Muscle of back (tissue), 13 donors: ENCODE measurements at places on chromosomes 2 and 18.

- DNase-seq = no peak
Observed at GRCh38 chr2:57890464-57890863, 156.1 kb upstream of the VRK2 start.

GRCh38 chr2:144015655-144016245 lies 504.2 kb downstream of the ZEB2 start:
- DNase-seq = peak; percentile 80

DNA sequence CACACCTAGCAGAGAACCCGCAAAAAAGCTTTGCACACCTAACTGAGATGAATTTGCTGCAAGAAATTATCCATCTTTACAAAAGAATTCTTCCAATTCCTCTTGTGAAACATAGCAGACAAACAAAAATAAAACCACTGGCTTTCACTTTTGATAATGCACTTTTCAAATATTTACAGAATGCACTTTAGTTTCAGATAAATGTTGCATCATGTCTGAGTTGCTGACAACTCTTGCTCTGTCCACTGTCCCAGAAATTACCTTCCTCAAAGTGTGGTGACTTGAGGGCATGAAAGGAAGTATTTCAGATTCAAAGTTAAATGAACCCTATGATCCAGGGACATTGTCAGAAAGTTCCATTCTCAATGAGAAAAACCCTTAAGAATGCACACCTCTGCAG lies 256.2 kb upstream of the PARD3B start:
- DNase-seq = no peak

DNA sequence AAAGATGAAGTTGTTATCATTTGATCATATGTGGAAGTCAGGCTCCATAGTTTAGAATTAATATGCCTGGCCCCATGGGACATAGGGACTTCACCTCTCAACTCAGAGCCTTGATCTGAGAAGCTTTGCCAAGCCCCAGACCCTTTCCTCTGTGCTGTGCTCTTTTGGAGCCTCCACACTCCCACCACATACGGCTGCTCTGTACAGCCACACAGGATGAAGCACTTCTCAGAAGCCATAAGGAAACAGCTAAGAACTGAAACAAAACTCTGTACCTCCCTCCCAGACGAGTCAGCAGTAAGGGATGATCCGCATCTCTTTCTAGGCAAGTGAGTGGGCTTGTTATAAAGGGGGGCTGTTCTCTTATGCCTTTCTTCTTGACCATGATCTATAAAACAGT lies 66.5 kb downstream of the CAB39 start:
- no peak for DNase-seq

GRCh38 chr2:120360307-120360855 lies 14.4 kb downstream of the INHBB start:
- DNase-seq = no peak

- DNase-seq = peak; percentile 14
Observed at GRCh38 chr2:142716463-142717242, 160.8 kb upstream of the KYNU start.

GRCh38 chr2:240457223-240458043 lies 22.0 kb downstream of the GPC1 start:
- DNase-seq = no peak

- DNase-seq = no peak
Observed at GRCh38 chr18:59219672-59220163, at the start of gene GRP. Gene GRP, plus strand, starts transcription at chr18:59220158. Its CDS starts 108 bp downstream, at chr18:59220266.

DNA sequence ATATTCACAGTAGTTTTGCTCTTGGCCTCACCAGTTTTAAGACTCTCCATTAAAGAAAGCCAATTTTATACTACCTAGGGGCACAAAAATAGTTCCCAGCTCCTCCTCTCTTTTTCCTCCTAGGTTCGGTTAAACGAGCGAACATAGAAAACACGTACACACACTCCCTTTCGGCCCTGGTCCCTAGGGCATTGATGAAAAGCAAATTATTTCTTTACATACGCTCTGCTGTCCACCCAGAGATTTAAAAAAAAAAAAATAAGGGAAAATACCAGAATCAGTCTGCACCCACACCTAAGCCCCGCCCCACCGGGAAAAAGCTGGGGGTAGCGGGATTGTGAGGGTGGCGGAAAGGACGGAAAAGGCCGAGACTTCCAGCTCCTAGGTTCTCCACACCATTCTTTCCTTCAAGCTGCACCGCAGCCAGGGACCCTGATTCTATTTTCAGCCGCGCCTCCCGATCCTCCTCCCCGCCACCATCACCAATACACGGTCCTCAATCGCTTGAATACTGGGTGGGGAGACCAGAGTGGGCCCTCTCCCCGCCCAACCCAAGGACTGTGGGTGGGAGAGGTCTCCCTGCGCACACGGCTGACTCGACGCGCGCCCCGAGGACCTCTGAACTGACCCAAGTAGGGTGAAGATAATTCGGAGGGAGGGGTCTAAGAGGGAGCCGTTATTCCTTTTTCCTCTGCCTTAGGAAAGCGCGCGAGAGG lies 769 bp downstream of the ATF2 start:
- DNase-seq = no peak

DNA sequence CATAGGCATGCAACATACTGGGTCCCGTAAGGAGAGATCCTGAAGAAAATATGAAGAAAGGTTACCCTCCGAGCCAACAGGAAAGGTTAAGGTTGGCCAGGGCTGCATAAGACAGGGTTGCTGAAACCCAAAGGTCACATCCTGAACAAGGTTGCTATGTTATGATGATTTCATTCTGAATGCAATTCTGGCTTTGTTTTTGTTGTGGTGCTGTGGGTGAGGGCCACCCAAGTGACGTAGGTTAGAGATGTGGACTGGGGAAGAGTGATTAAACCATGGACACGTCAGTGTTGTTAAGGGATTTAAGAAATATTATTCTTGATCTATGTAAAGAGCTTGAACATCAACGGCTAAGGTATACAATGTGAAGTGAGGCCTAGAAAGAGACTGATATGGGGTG lies 60.0 kb downstream of the ZEB2 start:
- DNase-seq = no peak

DNA sequence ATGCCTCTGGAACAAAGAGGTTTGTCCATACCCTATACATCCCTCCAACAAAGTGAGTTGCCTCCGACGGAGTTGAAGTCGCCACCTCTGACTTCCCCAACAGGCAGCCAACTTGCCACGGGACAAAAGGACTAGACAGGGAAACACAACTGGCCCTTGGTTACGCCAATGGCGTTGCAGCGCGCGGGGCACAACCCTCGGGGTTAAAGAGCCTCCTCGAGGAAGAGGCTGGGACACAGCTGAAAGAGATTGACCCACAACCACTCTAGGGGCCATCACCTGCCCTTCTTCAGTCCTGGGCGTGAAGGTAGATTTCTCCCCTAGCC lies 545 bp downstream of the GTF3C2 start:
- DNase-seq = no peak

- no peak for DNase-seq
Observed at GRCh38 chr2:215361876-215362561, 50.2 kb downstream of the ATIC start.

GRCh38 chr2:220795705-220796104 lies 776.4 kb downstream of the EPHA4 start:
- no peak for DNase-seq

GRCh38 chr2:79944205-79944604 lies 360.3 kb downstream of the LRRTM1 start:
- DNase-seq = no peak

DNA sequence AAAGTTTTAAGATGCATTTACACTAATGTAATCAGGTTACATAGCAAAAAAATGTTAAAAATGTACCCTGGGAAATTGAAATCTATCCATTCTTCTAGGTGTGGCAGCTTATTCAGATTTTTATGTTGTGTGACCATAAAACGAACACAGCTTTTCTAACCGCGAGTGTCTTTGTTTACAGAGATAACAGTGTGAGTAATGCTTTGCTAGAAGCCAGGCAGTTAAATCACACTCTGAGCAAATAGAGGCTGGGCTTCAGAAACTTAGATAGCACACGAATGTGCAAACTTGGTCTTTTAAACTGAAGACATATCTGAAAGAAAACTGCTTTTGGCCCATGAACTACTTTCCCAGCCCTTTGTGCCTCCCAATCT lies 116.1 kb downstream of the SPTBN1 start:
- no peak for DNase-seq

DNA sequence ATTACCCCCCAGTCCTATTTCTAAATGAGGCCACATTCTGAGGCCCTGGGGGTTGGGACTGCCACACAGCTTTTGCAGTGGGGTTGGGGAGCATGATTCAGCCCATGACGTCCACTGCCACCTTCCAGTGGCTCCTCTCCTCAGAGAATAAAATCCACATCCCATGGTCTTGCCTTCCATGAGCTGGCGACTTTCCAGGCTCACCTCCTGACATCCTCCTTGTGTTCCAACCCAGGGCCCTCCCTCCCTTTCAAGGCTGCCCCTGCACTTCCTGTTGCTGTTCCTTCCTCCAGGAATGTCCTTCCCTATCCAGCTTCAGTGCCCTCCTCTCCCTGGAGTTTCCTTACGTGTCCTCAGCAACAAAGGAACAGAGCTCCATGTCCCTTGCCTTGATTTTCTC lies 187.3 kb upstream of the ID2 start:
- DNase-seq = no peak

GRCh38 chr2:146666340-146666739 lies 1178.5 kb upstream of the ACVR2A start:
- DNase-seq = no peak

- no peak for DNase-seq
Observed at GRCh38 chr18:55753643-55754263, 165.8 kb upstream of the TCF4 start.

GRCh38 chr2:46512185-46512584 lies 32.8 kb downstream of the TMEM247 start:
- DNase-seq = no peak

- no peak for DNase-seq
Observed at GRCh38 chr2:10254373-10255188, 48.1 kb upstream of the HPCAL1 start.

- no peak for DNase-seq
Observed at GRCh38 chr2:139480161-139480650, 700.0 kb upstream of the NXPH2 start.

DNA sequence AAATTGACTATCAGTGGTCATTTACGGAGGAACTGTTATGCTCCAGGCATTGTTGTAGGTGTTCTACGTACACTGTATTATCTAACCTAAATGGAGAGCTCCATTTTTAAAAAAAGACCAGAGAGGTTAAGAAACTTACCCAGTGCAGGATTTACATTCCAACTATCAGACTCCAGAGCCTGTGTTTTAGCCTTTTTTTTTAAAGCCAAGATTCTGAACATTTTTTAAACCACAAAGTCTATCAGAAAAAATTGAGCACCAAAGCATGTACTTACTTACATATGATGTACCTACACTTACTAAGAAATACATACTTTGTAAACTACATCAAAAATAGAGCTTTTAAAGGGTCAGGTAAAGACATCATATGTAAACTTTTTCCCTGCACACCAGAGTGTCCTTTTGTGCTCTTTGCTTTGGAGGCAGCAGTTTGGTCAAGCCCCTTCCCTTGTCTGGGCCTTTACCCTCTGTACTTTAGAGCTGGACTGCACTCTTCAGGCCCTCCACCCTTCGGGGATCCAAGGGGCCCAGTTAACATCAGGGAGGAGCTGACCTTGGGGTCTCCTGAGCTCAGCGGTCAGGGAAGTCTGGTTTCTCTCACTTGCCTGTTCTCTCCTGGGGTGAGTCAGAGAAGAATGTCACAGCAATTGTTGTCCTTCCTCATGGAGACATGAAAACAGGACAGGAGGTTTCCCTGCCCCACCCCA lies 58.4 kb downstream of the ITGB1BP1 start:
- no peak for DNase-seq

DNA sequence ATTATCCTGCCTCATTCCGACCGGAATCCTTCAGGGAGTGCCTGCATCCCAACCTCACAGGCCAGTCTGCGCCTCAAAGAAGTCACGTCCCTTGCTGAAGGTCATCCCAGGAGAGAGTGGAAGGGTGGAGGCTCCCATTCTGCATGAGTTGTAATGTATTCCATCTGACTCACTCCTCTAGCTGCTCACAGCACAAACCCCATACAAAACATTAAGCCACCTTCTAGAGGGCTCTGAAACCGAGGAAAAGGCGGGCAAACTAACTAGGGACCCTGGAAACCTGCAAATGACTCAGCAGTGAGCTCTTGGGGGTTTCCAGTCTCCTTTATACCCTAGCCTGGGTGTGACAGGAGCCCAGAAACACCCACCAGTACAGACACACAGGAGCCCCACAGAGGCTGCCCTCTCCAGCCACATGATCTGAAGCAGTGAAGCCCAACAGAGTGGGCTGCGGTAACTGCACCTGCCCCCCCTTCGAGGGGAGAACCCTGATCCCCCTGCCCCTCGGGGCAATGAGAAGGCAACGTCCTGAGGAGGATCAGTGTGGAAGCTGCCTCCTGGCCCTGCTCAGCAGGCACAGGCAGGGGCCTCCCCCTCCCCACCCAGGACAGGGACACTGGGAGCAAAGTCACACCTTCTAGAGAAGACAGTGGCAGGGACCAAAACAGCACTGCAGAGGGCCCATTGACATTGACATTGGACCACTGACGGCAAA lies 69.3 kb upstream of the SNTG2 start:
- DNase-seq = no peak

DNA sequence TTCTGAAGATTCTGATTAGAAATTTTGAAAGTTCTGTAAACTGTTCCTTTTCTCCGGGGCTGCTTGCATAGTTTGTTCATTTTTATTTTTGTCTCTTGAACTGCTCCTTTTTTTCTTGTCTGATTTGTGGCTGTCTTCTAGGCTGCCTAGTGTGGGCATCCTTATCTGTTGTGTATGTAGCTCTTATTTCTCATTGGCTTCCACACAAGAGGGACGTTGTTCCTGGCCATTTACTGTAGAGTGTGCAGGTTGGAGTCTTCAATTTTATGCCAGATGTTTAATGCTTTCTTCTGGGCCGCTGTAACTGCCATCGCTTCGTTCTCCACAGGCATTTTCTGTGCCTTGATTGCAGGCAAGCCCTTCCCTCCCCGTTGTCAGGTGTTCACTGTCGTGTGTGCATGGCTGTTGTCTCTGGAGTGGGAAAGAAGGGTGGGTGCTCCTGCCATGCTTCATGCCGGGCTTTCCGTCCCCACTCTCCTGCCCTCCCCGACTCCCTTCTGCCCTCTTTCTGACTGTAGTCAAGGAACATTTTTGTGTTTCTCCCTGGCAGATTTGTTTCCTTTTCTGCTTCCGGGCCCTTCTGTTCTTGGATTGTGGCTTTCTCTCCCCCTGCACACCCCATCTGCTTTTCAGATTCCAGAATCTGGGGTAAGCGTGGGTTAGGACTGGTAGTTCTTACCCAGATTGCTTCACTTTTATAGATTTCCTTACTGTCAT lies 15.5 kb downstream of the CEP192 start:
- DNase-seq = peak; percentile 10

DNA sequence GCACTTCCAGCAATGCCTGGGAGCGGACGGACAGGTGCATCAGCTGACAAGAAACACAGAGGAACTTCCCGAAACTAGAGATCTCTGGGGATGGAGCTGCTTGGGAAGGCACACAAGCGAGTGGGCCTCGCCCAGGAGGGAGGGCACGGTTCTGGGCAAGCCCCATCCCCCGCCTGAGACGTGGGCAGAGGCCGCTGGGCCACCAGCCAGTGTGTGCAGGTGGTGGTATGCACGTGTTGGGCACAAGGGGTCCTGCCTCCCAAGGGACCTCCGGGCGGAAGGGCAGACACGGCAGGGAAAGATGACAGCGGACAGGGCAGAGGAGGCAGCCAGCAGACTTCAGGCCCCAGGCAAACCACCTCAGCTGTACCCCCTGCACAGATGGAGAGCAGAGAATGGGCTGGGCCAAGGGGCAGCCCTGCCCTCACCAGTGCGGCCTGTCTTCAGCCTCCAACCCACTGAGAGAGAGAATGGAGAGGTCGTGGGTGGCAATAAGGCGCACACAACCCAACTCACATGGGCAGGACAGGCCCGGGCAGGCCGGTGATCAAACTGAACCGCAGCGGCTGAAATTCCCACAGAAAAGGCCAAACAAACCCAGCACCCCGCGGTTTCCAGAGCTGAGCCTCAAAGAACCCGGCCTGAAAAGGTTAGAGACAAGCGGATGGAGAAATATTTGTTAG lies 51.2 kb downstream of the HDAC4 start:
- DNase-seq = no peak
